ENCODE measurements at places on chromosomes 2 and 18.
A peak's percentile ranks its signal among the peaks of the same experiment; 100 is the strongest.

DNA sequence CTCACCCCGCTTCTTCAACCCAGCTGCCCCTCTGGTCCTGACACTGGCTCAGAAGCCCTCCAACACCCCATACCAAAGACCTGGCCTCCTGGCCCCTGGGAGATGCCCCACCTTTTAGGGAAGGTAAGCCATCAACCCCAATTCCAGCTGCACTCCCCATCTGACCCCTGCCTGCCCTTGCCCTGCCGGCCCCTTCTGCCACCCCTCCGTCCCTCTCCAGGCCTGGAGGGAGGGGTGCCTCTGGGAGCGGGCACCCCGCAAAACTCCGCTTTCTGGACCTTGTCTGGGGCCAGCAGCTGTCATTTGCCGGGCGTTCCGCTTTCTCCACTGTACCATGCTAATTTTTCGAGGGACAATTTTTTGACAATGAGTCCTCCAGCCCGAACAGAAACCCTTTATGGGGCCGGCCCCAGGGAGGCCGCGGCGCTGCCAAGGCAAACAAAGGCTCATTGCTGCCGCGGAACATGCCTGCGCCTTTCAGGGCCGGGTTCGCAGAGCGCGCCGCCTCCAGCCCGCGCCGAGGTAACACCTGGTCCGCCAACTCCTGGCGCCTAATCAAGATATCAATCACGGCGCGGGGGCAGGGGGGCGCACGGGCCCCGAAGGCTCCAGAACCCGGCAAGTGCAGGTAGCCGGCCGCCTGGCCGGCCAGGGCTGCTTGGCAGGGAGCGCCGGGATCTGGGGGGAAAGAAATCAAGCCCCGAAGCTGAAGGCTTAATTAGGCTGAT is 96.0 kb downstream of the INHBB start:
- peak; percentile 68 for DNase-seq

DNA sequence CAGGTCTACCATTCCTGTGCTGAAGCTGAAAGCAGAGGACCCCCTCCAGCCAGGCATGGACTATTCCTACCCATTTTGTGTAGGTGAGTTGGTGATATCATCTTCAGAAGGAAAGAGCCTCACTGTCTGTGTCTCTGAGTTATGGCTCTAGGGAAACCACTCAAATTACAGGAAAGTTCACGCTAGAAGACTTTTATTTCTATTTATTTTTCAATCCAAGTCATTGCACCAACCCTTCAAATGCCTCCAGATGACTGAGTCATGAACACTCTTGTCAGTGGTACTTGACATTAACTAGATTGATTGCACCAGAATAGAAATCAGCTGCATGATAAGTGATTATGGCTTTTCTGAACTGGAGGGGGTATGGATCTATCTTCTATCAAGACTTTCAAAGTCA is 338.4 kb downstream of the MBD2 start:
- no peak for DNase-seq

DNA sequence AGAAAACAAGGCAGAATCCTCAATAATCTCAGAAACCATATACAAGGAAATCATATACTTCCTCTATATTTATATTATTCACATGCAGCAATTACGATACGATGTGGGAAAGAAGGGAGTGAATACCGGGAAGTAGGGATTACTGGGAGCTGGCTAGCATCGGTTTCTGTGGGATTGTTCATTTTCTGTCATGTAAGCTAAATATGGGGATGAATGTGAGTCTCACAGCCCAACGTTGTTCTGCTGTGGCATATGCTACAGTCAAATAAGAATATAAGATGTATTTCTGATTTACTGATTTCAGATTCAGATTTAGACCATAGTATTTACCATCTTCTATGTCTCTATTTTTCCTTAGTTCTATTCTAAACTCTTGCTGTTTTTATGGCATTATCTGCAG is 113.6 kb downstream of the EVA1A start:
- no peak for DNase-seq

DNA sequence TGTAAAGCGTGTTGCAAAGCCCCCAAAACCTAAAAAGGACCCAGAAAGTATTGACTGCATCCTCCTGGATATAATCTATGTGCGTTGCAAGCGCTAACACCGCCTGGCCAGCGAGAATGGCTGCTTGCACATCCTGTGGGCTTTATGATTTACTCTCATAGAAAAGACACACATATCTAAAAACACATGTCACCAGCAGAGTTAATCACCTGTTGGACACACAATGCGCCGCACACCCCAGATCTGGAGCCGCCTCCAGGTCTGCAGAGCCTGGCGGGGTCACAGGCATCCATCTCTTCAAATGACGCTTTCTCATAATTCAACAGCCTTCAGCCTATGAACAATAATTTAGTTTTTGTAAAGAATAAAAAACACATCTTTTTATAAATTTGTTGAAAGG is 186.5 kb downstream of the RTP5 start:
- no peak for DNase-seq

DNA sequence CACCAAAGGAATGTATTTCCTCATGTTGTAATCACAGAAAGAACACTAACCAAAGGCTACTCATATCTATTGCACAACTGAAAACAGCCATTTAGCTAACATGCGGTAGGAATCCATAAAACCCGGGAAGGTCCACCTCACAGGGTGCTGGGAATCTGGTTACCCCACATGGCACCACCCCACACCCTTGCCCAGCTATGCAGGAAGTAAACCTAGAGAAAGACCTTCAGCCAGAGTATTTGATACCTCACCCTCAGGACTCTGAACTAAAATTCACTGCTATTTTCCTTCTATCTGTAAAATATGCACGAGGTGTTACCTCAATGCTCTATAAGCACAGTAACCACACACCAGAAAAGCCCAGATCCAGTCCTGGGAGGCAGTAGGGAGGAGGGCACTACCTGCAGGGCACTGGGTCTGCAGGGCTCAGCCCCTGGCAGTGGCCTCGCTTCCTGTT is 45.8 kb downstream of the PTPN2 start:
- peak; percentile 93 for DNase-seq

- no peak for DNase-seq
Observed at GRCh38 chr2:136081582-136082210, 36.3 kb downstream of the CXCR4 start.

- DNase-seq: peak; percentile 27
Observed at GRCh38 chr2:197805715-197806633, 1.6 kb downstream of the PLCL1 start.

- DNase-seq: no peak
Observed at GRCh38 chr2:141490886-141491285, 639.9 kb downstream of the LRP1B start.

DNA sequence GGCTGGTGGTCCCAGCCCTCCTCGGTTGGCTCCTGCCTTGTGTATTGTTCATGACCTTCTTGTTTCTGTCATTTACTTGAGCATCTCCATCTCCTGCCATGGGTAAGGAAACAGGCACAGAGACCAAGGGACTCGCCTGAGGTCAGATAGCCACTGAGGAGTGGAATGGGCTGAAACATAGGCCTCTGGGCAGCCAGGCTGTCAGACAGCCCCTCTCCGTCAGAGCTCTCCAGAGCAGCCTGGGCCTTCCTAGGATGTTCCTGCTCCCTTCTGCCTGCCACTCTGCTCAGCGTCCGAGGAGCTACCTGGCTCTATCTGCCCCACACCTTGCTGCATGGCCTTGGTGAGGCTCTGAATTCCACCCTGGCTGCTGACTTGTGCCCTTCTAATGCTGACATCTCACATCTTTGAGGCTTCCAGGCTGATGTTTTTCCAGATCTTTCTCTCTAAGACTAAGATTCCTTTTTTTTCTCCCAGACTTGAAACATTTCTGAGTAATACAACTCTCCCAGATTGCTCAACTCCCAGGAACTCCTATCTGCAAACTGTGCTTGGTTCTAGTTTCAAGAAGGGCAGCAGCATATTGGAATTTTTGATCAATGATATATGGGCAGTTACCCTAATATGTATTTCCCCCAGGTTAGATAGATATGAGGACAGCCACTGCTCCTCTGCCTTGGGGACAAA is 67.7 kb downstream of the MCFD2 start:
- peak; percentile 92 for DNase-seq

GRCh38 chr2:226247289-226248275 is 552.0 kb downstream of the IRS1 start:
- peak; percentile 51 for DNase-seq

- DNase-seq: peak; percentile 15
Observed at GRCh38 chr2:118380915-118381653, 292.8 kb downstream of the INSIG2 start.

GRCh38 chr2:216260629-216261028 is 111.7 kb downstream of the MARCHF4 start:
- no peak for DNase-seq

Measured in GM23248 (cell line).